ENCODE measurements at places on chromosomes 1 and 21. TPM values are rescaled to one million over a fixed set of nuclear protein-coding genes. Genes with fewer than 3 reads are reported as not detected.

GRCh38 chr1:2646837-2647236 is 14.0 kb upstream of the MMEL1 start:
- peaks cover 14% of the 10 kb centered on the region for H3K4me1 ChIP-seq
- no peak overlapping the region for H3K4me3 ChIP-seq
- no peaks in the 10 kb centered on the region for H3K36me3 ChIP-seq
- peaks cover 8% of the 10 kb centered on the region for H3K27me3 ChIP-seq

GRCh38 chr1:169475806-169476387 is 9.8 kb downstream of the SLC19A2 start:
- no peak overlapping the region for H3K27ac ChIP-seq
- no peaks in the 10 kb centered on the region for H3K27me3 ChIP-seq
- H3K4me3 ChIP-seq = no peak overlapping the region
- no peaks in the 10 kb centered on the region for H3K4me1 ChIP-seq

DNA sequence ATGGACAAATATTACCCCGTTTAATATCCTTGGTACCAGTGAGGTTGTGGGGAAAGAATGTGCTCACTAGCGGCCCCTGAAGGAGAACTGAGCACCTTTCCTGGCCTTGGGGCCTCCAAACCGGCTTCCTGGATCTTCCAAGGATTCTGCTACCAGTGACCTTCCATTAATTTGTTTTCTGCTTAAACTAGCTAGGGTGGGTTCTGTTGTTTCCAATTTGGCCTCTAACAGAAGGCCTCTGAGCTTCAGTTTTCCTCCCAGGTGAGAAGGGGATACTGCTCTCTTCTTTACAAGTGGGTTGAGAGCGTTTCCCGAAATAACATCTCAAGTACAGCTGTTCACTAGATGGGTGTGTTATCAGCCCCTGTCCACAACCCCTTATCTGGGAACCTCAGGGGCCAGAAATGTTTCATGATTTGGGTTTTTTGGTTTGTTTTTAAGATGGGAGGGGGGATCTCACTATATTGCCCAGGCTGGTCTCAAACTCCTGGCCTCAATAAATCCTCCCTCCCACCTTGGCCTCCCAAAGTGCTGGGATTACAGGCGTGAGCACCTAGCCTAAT is 16.9 kb upstream of the IFNGR2 start:
- no peak overlapping the region for H3K27ac ChIP-seq
- H3K4me1 ChIP-seq = no peaks in the 10 kb centered on the region
- no peaks in the 10 kb centered on the region for H3K27me3 ChIP-seq

- H3K4me3 ChIP-seq = no peak overlapping the region
- DNase-seq = no peak
- H3K27ac ChIP-seq = no peak overlapping the region
- no peaks in the 10 kb centered on the region for H3K27me3 ChIP-seq
- H3K4me1 ChIP-seq = no peaks in the 10 kb centered on the region
- no peaks in the 10 kb centered on the region for H3K36me3 ChIP-seq
Observed at GRCh38 chr1:91026777-91027176, 4.9 kb upstream of the ZNF644 start.

DNA sequence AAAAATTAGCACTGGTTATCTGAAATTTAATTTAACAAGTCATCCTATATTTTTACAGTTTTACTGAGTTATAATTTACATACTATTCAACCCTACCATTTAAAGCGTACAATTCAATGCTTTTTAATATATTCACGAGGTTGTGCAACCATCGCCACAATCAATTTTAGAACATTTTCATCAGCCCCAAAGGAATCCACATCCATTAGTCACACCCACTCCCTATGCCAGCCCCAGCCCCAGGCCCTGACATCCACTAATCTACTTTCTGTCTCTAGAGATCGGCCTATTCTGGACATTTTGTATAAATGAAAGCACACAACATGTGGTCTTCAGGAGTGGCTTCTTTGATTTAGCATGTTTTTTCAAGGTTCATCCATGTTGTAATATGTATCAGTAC is 134.7 kb downstream of the PSMG1 start:
- H3K4me3 ChIP-seq = no peak overlapping the region
- no peak overlapping the region for H3K27ac ChIP-seq
- H3K27me3 ChIP-seq = no peaks in the 10 kb centered on the region
- H3K4me1 ChIP-seq = no peaks in the 10 kb centered on the region
- no peak for DNase-seq

DNA sequence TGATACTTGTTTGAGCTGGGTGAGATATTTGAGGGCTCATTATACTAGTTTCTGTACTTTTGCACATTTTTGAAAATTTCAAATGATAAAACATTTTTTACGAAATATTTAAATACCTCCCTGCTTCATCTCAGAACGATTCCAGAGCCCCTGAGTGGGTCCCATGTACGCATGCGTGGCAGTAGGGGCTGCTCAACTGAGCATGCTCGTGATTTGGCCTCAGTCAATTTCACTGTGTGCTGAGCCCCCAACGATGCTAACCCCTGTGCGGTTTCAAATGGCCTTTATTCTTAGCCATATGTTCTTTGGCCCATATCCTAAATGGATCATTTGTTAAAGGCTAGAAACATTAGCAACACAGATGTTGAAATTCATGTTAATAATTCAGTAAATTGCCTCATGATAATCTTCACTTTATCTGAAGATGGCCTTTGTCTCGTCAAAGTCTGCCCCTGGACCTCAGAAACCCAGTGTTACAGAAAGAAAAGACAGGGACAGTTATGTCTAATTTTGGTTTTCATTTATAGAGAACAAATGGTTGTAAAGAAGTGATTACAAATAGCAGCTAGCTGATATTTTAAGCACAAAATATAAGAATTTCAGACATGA is 108.2 kb downstream of the MRPS6 start:
- no peak for DNase-seq
- no peaks in the 10 kb centered on the region for H3K4me1 ChIP-seq
- no peak overlapping the region for H3K4me3 ChIP-seq
- H3K36me3 ChIP-seq = no peaks in the 10 kb centered on the region

- no peaks in the 10 kb centered on the region for H3K27me3 ChIP-seq
- no peak overlapping the region for H3K4me3 ChIP-seq
- DNase-seq = no peak
- no peak overlapping the region for H3K27ac ChIP-seq
- no peaks in the 10 kb centered on the region for H3K4me1 ChIP-seq
Observed at GRCh38 chr1:230072866-230073265, 5.8 kb downstream of the GALNT2 start.

DNA sequence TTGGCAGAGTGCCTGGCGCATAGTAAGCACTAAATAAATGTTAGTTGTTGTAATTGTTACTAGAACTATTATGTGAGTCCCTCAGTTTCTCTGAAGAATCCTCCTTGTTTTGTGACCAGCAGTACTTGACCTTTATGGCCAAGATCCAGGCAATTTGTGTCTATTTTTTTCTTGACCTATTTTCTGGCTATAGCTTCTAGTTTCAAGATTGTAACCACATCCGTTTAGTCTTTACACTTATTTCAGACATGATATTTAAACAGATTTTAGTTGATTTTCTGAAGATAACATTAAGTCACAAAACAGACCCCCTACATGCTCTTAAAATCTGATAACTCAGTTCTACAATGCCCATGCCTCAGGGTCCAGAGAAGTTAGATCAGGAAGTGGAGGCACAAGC is 50.3 kb downstream of the CDC7 start:
- no peak overlapping the region for H3K27ac ChIP-seq
- H3K4me1 ChIP-seq = peaks cover 7% of the 10 kb centered on the region
- H3K27me3 ChIP-seq = no peaks in the 10 kb centered on the region
- no peak for DNase-seq
- no peaks in the 10 kb centered on the region for H3K36me3 ChIP-seq

RNU1-3 gene
- total RNA-seq = under 0.01 TPM

LPAR3 gene
- 3.7 TPM for total RNA-seq

ANP32E gene
- total RNA-seq = 18.6 TPM

All from breast epithelium (tissue), 4 donors.